ENCODE measurements at places on chromosomes 1 and 21.

DNA sequence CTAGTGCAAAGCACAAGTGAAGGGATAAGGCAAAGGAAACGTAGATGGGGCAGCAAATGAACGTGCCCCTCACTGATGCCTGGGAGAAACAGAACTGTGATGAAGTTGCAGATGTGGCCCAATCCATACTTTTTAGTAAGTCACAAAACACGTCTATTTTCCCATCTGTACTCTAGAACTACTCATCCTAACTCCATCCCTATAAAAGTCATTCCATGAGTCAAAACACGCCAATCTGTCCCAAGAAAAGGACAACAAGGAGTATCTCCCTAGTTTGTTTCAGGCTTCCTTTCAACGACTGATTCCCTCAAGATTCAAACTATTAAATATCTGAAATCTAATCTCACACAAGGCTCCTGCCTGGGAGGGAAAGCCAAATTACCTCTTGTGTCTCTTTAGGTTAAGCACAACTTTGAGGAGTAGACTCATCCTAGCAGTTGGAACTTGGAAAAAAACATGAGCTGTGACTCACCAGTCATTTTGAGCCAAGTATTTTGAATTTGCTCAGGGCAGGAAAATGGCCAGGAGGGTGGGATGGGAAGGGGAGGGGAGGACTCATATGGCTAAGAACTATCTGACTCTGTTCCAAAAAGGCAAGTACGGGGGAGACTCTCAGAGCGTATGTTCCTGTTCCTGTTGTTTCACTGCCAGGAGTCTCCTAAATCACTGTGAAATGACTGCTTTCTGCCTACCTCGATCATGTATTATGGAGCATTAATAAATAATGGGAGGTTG lies 214.5 kb upstream of the CAMK1G start:
- no peak for DNase-seq

DNA sequence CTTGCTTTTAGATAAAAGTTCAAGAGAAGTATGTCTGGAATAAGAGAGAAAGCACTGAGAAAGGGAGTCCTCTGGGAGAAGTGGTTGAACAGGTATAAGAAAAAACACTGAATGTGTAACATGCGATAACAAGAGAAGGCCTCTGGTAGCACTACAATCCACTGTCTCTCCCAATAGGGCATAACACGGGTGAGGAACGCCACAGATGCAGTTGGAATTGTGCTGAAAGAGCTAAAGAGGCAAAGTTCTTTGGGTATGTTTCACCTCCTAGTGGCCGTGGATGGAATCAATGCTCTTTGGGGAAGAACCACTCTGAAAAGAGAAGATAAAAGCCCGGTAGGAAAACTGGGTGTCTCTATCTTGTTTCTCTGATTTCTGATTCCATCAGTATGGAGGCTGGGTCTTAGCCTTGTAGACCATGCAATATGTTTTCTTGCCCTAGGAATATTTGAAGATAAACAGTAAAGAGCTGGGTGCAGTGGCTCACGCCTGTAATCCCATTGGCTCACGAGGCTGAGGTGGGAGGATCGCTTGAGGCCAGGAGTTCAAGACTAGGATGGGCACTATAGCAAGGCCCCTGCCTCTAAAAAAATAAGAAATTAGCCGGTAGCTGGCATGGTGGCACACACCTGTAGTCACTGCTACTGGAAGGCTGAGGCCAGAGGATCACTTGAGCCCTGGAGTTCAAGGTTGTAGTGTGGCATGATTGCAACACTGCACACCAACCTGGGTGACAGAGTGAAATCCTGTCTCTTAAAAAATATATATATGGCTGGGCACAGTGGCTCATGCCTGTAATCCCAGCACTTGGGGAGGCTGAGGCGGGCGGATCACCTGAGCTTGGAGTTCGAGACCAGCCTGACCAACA lies 40.4 kb downstream of the DAP3 start:
- DNase-seq: no peak

GRCh38 chr1:159804924-159805323 lies 2.8 kb downstream of the FCRL6 start:
- no peak for DNase-seq

DNA sequence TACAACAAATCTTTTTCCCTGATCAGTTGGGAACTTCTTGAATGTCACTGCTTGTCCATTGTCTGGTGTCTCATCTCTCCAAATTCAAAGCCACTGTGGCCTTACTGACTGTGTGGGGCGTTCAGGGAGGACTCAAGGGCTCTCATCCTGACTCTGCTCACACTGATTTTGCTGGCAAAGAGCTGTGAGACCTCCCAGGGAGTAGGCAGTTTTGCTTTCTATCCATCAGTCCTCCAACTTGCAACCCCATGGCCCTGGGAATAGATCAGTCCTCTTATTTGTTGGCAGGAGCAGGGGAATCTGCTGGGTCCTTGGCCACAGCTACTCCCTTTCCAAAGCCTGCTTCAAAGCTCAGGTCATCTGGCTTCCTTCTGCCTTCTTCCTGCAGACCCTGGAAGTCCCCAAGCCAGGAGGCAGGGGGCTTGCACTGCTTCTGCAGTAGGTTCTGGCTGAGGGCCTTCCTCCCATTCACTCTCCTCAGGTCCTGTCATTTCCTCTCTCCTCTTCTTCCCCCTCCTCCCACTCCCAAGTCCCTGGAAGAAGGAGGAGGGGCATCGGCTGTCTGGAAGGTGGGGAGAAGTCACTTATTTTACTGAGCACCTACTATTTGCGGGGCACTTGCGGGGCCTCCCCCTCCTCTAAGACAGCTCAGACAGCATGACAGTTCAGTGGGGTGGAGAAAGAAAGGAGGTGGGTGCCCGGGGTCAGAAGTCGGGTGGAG lies 876 bp upstream of the NAV1 start:
- no peak for DNase-seq

GRCh38 chr1:196527919-196528318 lies 80.3 kb downstream of the KCNT2 start:
- DNase-seq: no peak

DNA sequence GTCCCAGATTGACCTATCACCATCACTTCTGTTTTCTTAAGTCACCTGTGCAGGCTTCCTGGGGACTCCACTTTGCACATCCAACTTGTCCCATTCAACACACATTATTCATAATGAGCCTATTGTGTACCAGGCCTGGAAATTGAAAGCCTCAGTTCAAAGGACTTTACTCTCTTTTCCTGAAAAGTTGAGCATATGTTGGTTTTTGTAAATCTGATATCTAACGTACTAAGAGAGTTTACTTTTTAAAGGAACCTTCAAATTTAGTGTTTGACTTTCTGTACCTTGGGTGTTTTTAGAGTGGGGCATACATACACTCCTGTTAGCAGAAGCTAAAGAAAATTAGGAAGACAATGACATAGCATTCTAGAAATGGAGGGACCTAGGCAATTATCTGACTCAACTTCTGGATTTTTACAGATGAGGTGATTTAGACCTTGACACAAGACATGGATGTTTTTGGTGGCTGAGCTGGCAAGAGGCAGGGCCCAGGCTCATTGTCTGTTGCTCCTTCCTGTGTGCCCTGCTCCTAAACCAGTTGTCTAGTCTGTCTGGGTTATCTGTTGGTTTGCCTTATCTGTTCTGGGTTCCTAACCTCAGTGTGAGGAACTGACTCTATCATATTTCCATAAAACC lies 336.5 kb downstream of the RPS6KC1 start:
- DNase-seq: no peak

GRCh38 chr21:36023092-36023480 lies 37.2 kb downstream of the SETD4 start:
- DNase-seq: no peak

DNA sequence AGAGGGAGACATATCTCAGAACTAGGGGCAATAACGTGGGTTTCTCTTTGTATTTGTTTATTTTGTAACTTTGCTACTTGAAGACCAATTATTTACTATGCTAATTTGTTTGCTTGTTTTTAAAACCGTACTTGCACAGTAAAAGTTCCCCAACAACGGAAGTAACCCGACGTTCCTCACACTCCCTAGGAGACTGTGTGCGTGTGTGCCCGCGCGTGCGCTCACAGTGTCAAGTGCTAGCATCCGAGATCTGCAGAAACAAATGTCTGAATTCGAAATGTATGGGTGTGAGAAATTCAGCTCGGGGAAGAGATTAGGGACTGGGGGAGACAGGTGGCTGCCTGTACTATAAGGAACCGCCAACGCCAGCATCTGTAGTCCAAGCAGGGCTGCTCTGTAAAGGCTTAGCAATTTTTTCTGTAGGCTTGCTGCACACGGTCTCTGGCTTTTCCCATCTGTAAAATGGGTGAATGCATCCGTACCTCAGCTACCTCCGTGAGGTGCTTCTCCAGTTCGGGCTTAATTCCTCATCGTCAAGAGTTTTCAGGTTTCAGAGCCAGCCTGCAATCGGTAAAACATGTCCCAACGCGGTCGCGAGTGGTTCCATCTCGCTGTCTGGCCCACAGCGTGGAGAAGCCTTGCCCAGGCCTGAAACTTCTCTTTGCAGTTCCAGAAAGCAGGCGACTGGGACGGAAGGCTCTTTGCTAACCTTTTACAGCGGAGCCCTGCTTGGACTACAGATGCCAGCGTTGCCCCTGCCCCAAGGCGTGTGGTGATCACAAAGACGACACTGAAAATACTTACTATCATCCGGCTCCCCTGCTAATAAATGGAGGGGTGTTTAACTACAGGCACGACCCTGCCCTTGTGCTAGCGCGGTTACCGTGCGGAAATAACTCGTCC lies 1.3 kb upstream of the OLIG2 start:
- no peak for DNase-seq

GRCh38 chr1:7582460-7582972 lies 188.6 kb upstream of the VAMP3 start:
- no peak for DNase-seq

GRCh38 chr1:30615076-30615795 lies 108.1 kb downstream of the MATN1 start:
- no peak for DNase-seq

DNA sequence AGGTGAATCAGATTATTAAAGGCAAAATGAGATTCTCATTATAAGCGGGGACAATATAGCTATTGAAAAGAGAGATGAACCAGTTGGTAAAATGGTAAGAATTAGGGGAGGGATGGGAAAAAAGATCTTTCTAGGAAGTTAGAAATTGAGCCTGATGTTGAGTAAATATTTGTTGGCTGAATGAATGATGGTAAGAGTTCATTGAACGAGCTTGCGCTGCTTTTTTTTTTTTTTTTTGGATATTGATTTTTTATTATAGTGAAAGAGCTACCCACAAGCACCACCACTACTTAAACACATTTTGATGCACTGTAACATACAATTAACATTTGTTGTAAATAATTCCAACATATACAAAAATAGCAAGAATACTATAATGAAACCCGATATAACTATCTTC lies 1.1 kb upstream of the GCLM start:
- DNase-seq: no peak

DNA sequence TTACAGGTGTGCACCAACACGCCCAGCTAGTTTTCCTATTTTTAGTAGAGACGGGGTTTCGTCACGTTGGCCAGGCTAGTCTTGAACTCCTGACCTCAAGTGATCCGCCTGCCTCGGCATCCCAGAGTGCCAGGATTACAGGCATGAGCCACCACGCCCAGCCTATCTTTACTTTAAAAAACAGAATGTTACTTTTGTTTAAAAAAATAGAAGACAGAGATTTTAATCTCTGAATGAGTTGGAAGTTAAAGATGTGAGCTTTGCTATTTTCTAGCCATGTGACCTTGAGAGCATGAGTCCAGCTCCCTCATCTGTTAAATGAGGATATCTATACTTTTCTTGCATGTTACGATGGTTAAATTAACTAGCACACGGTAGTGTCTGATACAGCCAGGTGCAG lies 3.9 kb upstream of the PUM1 start:
- DNase-seq: no peak

GRCh38 chr1:42841010-42841409 lies 5.4 kb upstream of the ZNF691 start:
- no peak for DNase-seq

DNA sequence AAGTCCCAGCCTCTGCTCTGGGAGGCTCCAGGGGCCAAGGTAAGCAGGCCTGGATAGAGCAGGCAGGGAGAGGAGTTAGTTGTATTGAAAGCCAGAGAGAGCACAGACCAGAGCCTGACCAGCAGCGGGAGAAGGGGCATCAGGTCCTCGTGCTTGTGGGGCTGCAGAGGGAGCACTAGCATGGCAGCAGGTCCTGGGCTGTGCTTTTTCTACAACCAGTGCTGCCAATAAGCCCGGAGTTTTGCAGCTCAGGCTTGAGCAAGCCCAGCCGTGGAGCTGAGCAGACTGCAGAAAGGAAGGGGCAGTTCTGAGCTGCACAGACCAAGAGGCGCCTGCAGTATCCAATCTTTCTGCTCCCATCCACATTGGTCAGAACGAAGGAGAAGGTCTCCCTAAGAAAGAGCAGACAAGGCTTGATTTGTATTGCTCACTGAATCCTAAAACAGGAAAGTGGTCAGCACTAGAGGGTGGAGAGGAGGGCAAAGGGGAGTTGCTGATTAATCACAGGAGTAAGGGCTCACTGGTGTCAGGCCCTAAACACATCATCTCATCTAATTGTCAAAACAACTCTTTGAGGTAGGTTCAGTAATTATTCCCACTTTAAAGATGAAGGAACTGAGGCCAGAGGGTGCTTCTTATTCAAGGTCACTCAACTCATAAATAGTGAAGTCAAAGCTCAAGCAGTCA lies 2.7 kb downstream of the DENND2D start:
- DNase-seq: no peak

DNA sequence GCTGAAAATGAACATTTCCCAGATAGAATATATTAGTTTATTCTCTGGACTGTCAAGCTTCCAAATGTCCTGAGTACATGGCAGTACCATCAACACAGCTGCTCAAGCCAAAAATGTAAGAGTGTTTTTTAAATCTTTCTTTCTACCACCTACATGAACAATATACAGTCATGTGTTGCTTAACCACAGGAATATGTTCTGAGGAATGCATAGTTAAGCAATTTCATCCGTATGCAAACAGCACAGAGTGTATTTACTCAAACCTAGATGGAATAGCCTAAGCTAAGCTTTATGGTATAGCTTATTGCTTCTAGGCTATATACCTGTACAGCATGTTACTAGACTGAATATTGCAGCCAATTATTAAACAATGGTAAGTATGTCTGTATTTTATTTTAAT lies 561.9 kb upstream of the ADGRL4 start:
- DNase-seq: no peak

GRCh38 chr1:112061056-112061455 lies 71.6 kb upstream of the KCND3 start:
- no peak for DNase-seq

DNA sequence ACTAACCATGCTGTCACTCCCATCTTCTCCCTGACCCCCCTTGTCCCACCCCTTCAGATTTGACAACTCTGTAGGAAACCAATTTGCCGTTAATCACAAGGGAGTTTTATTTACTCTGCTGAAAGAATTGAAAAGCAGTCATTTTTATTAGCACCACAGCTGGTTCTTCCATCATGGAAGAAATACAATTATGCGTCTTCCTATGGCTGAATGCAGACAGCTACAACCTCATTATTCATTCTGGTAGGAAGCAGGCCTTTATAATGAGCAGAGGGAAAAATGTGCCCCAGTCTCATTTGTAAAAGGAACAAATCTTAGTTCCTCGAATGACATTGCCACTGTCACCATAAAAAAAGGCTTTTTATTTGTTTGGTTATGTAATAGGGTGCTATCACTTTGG lies 35.2 kb downstream of the JUN start:
- DNase-seq: no peak

GRCh38 chr1:30790850-30791778 lies 33.5 kb upstream of the LAPTM5 start:
- no peak for DNase-seq

All from cortex of kidney (tissue), 1 donor.